ENCODE measurements at places on chromosomes 1 and 21. TPM values are rescaled to one million over a fixed set of nuclear protein-coding genes. Genes with fewer than 3 reads are reported as not detected.

DNA sequence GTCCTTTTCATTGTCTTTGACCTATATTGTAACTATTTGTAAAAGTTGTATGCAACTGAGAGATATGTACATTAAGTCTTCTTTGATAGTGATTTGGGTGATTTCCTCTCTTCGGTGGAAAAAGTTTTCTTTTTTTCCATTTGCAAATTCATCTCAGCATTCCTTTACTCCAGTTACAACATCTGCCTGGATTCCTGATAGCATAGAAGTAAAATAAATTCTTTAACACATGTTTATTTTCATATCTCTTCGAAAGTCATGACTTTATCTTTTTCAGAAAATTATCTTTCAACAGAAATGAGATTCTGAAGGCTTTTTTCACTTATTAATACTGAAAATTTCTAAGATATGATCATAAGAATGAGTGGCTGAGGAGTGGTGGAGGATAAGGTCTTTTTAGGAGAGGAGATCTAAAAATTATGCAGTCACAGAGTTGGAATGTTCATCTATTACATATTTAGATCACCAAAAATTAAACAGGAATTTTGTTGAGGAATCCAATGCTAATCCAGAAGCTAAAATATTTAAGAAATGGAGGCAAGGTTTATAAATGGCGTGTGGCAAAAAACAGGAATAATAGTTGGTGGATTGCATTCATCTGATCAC lies 400.5 kb downstream of the KCNT2 start:
- DNase-seq = no peak
- H3K4me1 ChIP-seq = no peaks in the 10 kb centered on the region
- H3K36me3 ChIP-seq = no peaks in the 10 kb centered on the region

GRCh38 chr1:87182611-87183010 lies 146.1 kb upstream of the LMO4 start:
- no peak overlapping the region for H3K27ac ChIP-seq
- no peaks in the 10 kb centered on the region for H3K27me3 ChIP-seq
- no peaks in the 10 kb centered on the region for H3K4me1 ChIP-seq
- DNase-seq = no peak

DNA sequence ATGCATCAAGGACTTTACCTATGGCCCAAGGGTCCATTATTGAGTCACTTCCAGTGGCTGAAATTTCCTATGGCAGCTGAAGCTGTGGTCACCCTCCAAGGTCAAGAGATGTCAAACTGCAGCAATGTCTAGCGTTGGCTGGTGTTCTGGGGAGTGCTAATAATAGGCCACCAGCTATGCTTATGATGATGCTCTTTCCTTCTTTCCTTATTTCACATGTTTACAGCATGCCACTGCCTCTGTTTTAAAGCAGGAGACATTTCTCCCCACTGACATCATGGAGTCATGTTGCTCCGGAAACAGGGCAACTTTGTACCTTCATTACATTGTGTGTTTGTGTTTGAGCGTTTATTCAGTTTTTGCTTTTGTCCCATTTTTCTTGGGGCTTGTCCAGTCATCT lies 62.6 kb upstream of the CYYR1 start:
- no peak overlapping the region for H3K4me3 ChIP-seq
- no peaks in the 10 kb centered on the region for H3K27me3 ChIP-seq
- no peaks in the 10 kb centered on the region for H3K36me3 ChIP-seq
- no peaks in the 10 kb centered on the region for H3K4me1 ChIP-seq

DNA sequence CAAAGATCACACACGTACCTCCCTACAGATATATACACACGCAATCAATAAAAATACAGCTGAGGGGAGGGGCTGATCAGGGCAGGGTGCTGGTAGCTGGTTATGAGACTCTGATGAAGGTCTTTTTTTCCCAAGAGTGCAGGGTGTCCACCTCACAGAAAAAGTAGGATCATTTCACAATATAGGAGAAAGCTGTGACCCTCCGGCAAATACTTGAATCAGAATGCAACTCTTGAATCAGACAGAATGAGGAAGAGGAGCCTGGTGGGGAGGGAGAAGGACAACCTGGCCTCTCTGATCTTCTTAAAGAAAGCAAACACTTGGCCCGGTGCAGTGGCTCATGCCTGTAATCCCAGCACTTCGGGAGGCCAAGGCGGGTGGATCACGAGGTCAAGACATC lies 269.3 kb downstream of the PCP4 start:
- no peaks in the 10 kb centered on the region for H3K27me3 ChIP-seq
- H3K36me3 ChIP-seq = no peaks in the 10 kb centered on the region
- no peaks in the 10 kb centered on the region for H3K4me1 ChIP-seq
- no peak overlapping the region for H3K27ac ChIP-seq
- H3K4me3 ChIP-seq = no peak overlapping the region

DNA sequence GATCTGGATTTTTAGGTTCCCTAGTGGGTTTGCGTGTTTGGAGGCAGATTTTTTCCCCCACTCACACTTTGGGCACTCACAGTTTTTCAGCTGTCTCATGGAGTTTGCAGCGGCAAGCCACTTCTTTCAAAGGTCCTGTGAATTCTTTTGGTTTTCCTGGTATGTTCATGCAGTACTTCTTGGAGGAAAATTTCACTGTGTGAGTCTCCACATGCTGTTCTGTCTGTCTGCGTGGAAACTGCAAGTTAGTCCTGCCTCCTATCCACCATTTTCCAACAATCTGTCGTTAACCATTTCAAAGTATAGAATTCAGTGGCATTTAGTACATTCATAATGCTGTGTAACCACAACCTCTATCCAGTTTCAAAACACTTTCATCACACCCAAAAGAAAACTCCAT lies 793 bp upstream of the FMO1 start:
- no peak overlapping the region for H3K4me3 ChIP-seq
- no peak overlapping the region for H3K27ac ChIP-seq
- H3K36me3 ChIP-seq = no peaks in the 10 kb centered on the region
- H3K4me1 ChIP-seq = peaks cover 5% of the 10 kb centered on the region
- DNase-seq = no peak

- H3K27me3 ChIP-seq = no peaks in the 10 kb centered on the region
- no peak overlapping the region for H3K27ac ChIP-seq
- no peak for DNase-seq
- no peaks in the 10 kb centered on the region for H3K36me3 ChIP-seq
Observed at GRCh38 chr1:232883992-232884661, 66.3 kb upstream of the NTPCR start.

DNA sequence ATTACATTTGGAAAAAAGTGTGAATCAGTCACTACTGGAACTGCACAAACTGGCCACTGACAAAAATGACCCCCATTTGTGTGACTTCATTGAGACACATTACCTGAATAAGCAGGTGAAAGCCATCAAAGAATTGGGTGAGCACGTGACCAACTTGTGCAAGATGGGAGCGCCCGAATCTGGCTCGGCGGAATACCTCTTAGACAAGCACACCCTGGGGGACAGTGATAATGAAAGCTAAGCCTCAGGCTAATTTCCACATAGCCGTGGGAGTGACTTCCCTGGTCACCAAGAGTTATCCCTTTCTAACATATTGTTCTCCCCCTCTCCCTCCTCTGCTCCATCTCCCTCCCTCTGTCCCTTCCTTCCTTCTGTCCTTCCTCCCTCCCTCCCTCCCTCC lies 47.7 kb upstream of the RHOU start:
- no peak for DNase-seq
- no peaks in the 10 kb centered on the region for H3K36me3 ChIP-seq
- H3K4me1 ChIP-seq = no peaks in the 10 kb centered on the region
- no peak overlapping the region for H3K27ac ChIP-seq

Gene OR2W3
- 1.3 TPM for total RNA-seq
